ENCODE measurements at places on chromosomes 11 and 22.
A peak's percentile ranks its signal among the peaks of the same experiment; 100 is the strongest.

DNA sequence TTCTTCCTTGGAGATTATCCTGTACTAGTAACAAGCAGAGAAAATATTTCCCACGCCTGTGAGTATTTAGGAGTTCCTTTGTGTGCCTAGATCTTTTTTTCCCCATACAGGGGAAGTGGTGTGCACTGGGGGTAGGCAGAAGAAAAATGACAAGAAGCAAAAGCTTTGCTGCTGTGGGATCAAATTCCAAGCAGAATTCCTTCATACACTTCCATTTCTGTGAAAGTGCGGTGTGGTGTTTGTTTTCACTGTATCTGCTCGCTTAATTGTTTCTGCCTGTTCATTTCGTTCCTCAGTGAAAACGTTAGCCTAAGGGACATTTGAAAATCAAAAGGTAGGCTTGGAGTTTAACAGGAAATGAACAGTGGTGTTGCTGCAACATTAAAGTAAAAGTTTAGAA, 47.9 kb downstream of the BLID start:
- no peak for DNase-seq

DNA sequence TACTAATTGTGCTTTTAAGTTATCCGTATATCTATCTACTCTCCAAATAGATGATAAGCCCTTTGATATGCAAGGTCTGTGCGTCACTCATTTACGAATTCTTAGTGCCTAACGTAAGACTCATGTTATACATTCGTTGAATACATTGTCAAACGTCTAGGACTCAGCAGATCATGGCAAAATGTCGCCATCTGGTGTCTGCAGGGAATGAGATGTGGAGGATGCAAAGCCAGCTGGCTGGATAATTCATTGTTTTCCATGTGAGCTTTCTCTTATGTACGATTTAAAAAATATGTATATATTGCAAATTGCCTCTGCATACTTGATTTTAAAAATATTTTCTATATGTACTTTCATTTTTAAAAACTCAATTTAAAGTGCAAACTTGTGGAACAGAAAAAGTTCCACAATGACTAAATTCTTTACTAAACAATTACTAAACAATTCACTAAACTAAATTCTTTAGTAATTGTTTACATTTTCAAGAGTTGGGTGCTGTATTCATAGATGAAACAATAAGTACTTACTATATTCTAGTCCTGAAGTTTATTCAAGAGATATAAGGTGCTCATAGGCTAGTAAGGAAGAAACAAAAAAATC, 33.8 kb downstream of the ZNF202 start:
- peak; percentile 30 for DNase-seq

DNA sequence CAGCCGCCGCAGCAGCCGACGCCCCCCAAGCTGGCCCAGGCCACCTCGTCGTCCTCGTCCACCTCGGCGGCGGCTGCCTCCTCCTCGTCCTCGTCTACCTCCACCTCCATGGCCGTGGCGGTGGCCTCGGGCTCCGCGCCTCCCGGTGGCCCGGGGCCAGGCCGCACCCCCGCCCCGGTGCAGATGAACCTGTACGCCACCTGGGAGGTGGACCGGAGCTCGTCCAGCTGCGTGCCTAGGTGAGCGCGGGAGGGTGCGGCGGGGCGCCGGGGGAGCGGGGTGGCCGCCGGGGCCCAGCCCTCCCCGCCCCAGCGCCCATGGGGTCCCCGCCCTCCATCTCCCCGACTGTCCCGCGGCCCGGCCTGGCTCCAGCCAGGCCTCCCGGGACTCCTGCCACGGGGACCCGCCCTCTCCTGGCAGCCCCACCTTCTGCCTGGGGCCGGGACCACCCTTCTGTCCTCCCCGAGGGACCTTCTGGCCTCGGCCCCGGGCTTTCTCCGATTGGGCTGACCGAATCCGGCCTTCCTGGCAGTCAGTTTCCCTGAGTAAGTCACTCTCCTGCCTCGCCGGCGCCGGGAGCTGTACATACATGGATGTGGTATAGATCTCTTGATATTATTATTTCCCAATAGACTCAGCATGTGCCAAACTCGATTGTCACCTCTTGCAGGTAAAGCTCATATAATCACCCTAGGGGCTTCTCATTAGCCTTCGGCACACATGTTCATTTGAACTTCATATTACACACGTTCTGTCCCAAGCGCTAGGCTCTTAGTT, 720 bp downstream of the PACS1 start:
- no peak for DNase-seq

DNA sequence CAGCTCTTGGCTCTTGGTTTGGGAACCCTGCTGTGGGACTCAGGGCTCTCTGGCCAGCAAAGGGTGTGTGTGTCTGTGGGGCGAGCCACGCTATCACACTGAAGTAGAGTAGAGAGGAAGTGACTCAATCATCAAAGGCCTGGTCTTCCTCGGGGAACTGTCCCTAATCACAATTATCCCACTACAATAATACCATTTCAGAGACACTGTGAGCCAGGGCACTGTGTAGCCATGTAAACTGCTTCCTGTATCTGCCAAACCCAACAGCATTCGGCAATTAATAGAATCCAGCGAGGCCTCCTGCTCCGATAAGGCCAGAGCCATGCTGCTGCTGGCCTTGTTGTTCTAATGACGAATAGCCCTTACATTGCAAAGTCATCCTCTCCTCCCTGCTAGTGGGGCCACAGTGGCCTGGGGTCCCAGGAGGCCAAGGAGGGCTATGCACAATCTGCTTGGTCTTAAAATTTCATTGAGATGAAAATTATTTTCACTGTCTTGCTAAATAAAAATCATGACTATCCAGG, 49.8 kb upstream of the LMO2 start:
- no peak for DNase-seq

DNA sequence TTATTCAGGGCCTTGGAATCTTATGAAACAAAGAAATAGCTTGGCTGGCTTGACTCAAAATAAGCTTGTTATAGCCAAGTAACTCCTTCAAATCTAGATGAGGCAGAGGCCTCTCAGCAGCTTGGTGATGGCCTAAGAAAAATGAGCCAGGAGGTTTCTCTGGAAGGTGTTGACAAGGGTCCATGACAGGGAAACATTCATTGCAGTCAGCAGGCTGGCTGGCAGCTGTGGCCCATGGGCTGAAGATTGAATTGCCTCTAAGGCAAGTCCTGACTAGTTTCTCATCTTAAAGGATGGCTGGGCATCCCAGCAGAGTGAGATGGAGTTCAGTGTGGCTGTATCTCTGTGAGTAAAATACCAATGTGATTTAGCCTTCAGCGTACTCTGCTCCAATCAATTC, 441.0 kb downstream of the NELL1 start:
- no peak for DNase-seq

DNA sequence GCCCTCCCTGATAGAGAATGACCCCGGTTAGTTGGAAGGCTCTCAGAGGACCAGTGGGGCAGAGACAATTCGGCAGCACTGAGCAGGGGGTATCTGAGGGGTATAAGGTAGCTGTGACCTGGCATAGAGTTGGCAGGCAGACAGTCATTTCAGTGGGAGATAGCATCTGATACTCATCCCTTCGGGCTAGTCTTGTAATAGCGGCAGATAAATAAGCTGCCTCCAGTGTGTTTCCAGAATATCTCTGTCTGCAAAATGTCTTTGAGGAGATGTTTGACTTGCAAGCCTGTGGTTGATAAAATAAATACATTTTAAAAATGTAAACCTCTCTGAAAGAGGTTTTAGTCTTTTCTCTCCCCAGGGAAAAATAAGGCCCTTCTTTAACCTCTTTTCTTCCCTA, 54.2 kb downstream of the TEAD1 start:
- no peak for DNase-seq

DNA sequence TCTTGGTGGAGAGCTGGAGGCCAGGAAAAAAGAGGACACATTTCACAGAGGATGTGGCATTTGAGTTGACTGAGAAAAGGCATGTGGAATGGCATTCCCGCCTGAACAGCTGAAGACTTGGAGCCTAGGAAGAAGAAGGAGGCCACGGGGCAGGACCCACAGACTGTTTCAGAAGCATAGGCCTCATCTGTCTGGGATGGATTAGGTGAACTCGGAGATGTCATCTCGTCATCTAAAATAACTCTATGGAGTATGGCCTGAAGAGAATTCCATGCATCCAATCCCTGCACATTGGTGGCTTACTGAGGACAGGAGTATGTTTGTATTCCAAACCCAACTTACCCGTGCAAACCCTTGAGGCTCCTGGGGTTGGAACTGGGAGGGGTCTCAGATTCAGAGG, 16.4 kb downstream of the SPATA19 start:
- no peak for DNase-seq

GRCh38 chr11:926341-926916, 759 bp downstream of the AP2A2 start:
- no peak for DNase-seq

- no peak for DNase-seq
Observed at GRCh38 chr11:72953637-72954036, 139.4 kb downstream of the ATG16L2 start.

- no peak for DNase-seq
Observed at GRCh38 chr11:27089746-27090145, 49.1 kb downstream of the BBOX1 start.

DNA sequence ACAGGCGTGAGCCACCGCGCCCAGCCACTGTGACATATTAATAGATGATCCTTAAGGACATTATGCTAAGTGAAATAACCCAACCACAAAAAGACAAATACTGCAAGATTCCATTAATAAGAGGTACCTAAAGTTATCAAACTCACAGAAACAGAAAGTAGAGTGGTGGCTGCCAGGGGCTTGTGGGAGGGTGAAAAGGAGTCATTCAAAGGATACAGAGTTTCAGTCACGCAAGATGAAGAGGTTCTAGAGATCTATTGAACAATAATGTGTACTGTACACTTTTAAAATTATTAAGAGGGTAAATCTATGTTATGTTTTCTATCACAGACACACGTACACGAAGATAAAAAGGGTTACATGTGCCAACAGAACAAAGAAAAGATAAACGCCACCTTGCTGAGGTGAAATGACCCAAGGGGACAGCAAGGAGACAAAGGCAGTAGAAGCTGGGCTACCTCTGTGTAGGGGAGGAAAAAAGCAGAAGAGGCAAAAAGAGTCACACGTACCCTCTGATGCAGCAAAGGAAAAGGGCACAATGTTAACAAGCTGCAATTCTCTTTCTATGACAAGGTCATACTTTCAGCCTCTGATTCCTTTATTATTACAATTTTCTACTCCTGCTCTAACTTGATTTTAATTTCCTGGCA, 65.3 kb downstream of the AMBRA1 start:
- DNase-seq: no peak

- DNase-seq: no peak
Observed at GRCh38 chr11:13118194-13118593, 109.1 kb downstream of the RASSF10 start.

GRCh38 chr22:50307890-50308596, 597 bp upstream of the PLXNB2 start:
- no peak for DNase-seq

DNA sequence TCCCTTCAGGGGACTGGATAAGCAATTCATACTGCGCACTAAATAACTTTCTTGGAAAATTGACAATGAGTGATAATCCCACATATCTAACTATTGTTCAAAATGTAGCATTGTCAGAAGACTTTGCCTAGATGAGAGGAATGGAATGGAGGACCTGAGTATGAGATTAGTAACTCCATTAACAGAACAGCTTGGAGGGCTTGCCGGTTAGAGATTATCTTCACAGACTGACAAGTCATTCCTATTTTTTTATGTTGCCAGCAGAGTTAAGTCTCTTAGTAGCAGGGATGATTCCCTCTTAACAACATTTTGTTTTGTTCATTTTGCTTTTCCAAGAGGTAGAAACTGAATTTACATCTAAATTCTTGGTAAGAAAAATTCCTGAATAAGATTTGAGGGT, 7.1 kb upstream of the BACE1-AS start:
- DNase-seq: no peak

- DNase-seq: no peak
Observed at GRCh38 chr11:8090756-8091155, 9.7 kb downstream of the TUB start.

DNA sequence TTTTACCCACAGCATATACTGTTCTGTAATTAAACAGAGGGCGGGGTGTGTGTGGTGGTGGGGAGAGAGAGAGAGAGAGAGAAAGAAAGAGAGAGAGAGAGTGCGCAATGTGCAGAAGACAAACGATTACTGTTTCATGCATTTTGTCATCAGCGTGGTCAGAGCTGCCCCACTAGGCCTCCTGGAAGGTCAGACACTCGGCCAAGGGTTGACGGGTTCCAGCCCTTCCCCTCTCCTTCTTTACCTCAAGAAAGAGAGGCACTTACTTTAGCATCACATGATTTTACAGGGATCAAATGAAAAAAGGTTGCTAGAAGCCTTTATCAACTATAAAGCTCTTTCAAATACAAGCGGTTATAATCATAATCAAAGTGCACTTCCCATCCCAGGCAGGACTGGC, 269.2 kb upstream of the SORL1-AS1 start:
- no peak for DNase-seq

- no peak for DNase-seq
Observed at GRCh38 chr11:429391-429790, 12.4 kb downstream of the ANO9 start.

GRCh38 chr11:126698576-126698975, 302.0 kb downstream of the KIRREL3 start:
- no peak for DNase-seq

DNA sequence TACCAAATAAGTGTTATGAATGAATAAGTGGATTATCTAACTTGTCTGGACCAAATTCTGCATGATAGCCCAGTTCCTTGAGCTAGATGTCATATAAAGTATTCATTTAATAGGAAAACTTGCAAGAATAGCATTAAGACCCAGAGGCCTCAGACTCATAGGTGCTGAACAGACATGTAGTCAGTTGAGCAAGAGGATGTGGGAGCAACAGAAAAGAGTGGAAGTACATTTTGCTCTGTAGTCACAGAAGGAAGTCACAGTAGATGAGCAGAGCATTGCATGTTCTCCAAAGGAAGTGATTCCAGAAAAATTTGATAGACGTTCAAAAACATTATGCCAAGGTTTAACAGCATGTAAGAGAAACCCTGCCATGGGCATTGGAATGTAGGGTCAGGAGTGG, 9.5 kb downstream of the HOATZ start:
- DNase-seq: no peak

DNA sequence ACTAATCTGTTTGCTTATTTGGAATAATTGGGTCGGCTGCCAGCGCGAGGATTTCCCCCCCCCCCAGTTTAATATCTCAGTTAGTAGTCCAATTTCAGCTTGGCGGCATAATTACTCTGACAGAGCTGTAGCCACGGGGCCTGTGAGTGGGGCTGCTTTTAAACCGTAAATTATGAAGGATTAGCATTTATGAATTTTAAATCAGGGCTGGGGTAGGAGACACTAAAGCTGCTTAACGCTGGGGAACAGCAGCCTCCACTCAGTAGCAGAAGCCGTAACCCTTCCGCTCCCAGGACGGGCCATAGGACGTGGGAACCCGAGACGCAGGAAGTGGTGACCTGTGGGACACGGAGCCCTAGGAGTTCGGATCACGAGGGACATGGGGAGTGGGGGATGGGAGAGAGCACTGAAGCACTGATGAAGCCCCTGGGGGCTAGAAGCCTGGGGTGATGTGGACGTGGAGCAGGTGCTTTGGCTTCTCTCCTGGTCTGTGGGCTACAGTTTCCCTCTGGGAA, 66.2 kb upstream of the LMO1 start:
- DNase-seq: no peak

Data from CD4-positive, alpha-beta T cell treated with Interferon gamma for 1 hour (primary cell).